ENCODE measurements at places on chromosomes 5 and 9. TPM values are rescaled to one million over a fixed set of nuclear protein-coding genes. Genes with fewer than 3 reads are reported as not detected.

The PCDHA4 gene
- 1.8 TPM for total RNA-seq

The ANXA2R gene
- 2.5 TPM for total RNA-seq

The SIL1 gene
- total RNA-seq: 24.4 TPM

The NEURL1B gene
- 2.8 TPM for total RNA-seq

The GAS1 gene
- total RNA-seq: 0.05 TPM

The INSL4 gene
- 19.2 TPM for total RNA-seq

The HTR4 gene
- not detected for total RNA-seq

The SLC1A3 gene
- total RNA-seq: not detected

The OSMR gene
- 85.6 TPM for total RNA-seq

The ADRA1B gene
- 8.1 TPM for total RNA-seq

The ANXA6 gene
- total RNA-seq: 37.9 TPM

The FAM163B gene
- not detected for total RNA-seq

The AGXT2 gene
- not detected for total RNA-seq

The FAF2 gene
- 49.5 TPM for total RNA-seq

The FOXD1 gene
- total RNA-seq: 18.1 TPM
